ENCODE measurements at places on chromosomes 13 and 19.
A peak's percentile ranks its signal among the peaks of the same experiment; 100 is the strongest.

- DNase-seq: no peak
Measured at GRCh38 chr13:41520660-41521630, 63.6 kb downstream of the RGCC start.

DNA sequence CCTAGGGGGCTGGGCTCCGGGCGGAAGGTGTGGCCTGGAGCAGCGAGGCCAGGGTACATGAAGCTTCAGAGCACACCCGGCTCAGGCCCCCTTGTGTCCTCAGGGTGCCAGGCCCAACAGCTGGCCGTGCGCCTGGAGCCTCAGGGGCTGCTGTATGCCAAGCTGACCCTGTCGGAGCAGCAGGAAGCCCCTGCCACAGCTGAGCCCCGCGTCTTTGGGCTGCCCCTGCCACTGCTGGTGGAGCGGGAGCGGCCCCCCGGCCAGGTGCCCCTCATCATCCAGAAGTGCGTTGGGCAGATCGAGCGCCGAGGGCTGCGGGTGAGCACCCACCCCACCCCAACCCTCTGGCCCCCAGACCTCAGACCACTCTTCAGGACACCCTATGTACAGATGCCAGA is 3.2 kb downstream of the SYDE1 start:
- DNase-seq: no peak

GRCh38 chr13:32246468-32246867 is 68.7 kb downstream of the ZAR1L start:
- peak; percentile 48 for DNase-seq

DNA sequence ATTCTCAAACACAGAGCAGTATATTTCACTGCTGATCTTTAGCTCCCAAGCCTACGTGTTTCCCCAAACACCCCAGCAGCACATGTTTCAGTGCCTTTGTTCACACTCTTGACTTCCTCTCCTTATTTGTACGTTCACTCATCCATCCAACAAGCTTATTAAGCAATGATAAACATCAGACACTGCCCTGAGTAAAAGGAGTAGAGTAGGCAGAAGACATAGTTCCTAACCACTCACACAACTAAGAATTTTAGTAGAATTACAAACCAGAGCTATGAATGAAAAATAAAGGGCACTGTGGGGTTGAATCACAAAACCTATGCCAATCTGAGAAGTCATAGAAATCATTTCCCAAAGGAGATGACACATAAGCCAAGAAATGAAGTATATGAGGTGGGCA is 213.5 kb downstream of the DIAPH3 start:
- no peak for DNase-seq

DNA sequence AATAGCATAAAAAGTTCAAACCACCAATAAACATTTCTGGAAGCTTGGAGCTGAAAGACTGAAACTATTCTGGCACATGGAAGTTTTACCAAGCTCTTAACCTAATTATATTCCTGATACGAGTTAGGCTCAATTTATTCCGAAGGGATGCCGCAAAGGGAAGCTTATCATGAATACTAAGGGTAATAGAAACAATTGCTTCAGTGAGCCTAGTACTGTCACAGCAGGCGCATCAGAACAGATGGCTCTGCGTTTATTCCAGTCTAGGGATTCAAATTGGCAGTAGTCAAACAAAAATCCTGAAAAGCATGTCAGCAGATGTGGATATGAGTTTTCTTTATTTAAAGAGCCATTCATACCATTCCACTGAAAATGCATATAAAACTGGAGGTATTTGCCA is 779.5 kb downstream of the GPC5 start:
- no peak for DNase-seq

- DNase-seq: peak; percentile 51
Measured at GRCh38 chr19:19956434-19957075, 55.8 kb downstream of the ZNF93 start.

DNA sequence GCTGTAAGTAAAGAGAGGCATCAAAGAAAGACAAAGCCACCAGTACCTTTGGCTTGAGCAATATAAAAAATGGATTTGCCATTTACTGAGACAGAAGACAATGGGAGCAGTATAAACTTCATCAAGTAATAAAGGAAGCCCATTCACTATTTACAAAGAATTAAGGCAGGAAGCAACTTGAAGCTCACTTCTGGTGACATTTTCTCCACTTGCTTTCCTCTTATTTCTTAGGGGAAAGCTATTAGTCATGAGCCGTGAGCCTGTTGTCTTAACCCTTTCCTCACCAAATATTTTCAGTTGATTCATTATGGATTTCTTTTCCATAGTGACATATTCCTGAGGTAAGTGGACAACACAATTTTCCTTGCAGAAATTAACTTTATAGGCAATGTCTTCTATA is 156.8 kb downstream of the DNAJC3 start:
- DNase-seq: no peak

DNA sequence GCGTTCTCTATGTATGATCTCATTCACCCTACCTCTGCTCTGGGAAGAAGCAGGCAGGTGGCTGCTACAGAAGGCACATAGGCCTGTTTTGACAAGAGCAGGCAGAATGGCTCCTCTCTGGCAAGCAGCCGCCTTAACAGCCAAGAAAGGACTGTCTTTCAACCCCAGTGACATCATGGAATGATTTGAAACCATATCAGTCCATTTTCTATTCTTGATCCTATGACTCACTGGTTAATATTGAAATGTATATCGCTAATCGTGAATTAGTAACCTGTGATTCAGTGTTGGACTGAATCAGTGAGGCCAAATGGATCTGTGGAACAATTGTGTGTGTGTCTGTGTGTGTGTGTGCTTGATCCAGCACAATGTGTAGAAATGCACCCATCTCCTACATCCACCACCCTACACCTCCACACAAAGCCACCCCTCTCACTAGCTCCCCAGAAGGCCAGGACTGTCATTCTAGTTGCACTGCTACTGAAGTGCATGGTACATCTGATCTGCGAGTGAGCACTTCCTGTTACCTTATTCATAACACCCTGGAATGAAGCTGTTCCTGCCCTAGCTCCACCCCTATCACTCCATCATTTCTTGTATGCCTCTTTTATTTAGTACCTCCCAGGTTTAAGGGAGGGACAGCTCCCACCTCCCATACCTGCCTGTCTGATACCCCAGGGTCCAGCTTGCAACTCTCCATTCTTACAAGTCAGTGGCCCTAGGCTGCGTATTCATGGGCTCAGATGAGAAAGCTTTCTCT is 460.0 kb downstream of the FOXO1 start:
- DNase-seq: peak; percentile 23

DNA sequence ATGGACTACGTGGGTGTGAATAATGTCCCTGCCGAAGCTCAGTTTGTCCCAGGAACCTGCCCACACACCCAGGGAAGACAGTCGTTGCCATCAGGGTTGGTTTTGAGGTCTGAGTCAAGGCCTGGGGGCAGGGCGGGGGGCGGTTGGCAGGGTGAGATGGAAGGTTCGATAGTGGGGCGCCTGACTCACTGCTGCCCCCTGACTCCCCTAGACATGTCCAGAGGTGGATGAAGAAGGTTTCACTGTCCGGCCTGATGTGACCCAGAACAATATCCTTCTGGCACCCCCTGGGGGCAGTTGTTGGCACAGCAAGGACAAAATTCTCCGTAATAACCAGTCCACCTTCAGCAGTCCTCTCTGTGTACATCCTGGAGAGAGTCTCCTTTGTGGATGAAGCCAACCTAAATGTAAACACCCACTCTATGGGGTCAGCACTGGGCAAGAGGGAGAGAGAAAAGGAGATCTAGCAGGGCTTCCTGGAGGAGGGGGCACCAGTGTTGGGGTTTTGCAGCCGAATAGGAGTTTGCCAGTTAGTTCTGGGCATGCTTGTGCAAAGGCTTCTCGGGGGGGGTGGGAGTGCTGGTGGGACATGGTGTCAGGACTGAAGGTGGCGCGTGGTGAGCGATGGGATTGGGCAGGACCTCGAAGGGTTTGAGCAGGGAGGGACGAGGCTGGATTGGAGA is 19.6 kb upstream of the B3GNT3 start:
- no peak for DNase-seq

DNA sequence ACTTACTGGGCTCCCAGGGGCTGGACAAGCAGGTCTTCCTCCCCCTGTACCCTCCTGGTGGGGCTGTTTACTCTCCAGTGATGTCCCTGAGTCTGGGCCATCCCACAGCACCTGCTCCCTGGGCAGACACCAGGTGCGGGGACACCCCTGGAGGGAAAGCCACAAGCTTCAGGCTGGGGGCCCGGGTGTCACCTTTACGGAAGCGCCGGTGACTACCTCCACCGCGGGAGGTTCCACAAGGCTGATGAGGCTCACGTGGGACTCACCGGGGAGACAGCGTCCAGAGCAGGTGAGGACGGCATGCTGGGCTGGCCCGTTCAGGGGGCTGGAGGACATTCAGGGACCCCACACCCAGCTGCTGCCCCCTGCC is 24.9 kb downstream of the NFILZ start:
- DNase-seq: no peak

- no peak for DNase-seq
Measured at GRCh38 chr19:44703336-44704078, 4.6 kb downstream of the CEACAM16 start.

GRCh38 chr19:10288662-10289166 is 1.0 kb upstream of the ICAM5 start:
- peak; percentile 70 for DNase-seq

- peak; percentile 60 for DNase-seq
Measured at GRCh38 chr19:42216653-42217519, 591 bp downstream of the DEDD2 start.

DNA sequence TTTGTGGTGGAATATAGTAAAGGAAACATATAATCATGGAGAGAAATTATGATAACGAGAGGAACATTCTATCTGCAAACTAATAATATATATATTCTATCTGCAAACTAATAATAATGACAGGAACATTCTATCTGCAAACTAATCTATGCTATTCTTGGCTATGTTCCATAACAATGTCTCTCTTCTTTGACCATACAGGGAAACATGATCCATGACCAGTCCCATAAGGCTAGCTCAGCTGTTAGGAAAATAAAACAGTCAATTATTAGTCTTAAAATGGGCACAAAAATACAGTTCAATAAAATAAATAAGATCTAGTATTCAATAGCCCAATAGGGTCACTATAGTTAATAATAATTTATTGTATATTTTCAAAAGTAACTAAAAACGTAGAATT is 707.8 kb upstream of the PCDH20 start:
- no peak for DNase-seq

DNA sequence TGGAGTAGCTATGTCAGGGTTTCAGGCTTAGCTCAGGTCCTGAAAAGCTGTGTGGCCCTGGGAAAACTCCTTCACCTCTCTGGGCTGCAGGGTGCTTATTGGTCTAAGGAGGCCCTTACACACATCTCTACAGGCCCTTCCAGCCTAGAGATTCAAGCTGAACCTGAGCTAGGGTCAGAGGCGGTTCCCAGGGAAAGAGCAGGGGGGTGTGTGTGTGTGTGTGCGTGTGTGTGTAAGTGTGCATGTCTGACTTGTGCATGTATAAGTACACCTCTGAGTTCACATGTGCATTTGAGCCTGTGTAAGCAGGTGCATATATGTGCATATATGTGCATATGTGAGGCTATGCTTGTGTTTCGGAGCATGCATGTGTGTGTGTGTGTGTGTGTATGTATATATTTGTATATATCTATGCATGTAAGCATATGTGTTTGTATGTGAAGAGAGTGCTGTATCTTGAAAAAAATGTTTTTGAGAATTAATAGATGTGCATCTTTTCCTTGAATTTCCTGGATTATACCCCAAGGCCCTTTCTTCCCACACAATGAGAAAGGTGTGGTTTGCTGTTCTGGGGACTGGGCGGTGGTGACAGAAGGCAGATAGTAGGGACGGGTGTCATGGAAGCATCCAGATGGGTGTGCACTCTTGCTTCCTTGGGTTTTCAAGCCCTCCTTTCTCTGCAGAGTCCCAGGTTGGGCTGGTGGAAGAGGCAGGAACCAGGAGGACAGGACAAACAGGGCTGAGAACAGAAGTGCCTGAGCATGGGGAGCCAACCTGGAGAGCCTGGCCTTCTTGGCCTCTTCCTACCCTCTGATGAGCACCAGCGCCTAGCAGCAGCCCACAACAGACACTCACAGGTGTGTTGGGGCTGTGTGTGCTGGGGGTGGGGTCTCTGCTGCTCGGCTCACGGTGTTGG is 150.3 kb upstream of the TSHZ3 start:
- DNase-seq: no peak

DNA sequence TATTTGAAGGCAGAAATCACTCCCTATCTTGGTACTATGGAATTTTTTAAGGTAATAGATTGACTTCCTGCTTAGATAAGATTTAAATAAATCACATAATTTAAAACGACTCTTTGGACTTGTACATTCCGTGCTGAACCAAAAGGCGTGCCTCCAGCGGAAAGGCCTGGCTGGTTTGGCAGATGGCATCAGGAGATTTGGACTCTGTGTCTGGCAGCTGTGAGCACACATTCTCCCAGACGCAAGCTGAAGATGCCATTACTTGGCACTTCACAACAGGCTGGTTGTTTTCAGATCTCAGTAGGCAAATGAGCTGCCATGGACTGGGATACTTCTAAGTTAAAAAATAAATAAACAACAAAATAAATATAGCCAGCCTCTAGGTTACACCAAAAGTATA is 104.5 kb upstream of the SLC15A1 start:
- DNase-seq: peak; percentile 55

DNA sequence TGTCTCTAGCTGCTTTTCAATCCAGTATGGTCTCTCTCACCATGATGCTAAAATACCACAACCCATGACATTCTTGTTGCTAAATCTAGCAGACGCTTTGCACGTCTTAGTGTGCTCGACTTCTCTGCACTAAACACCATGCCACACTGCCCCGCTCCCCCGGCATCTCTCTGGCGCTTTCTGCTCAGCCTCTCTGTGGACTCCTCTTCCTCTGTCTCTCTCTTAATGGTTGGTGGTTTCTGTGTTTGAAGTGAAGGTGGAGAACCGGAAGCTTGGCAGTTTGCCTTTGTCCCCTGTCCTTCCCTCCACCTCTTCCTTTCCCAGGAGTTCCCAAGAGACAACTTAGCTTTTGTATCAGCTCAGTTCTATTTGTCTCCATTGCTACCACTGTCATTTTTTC is 8.8 kb downstream of the ERCC5 start:
- no peak for DNase-seq

- DNase-seq: no peak
Measured at GRCh38 chr13:73141292-73141771, 82.5 kb downstream of the KLF5 start.

GRCh38 chr19:39941615-39942365 is 7.4 kb upstream of the FCGBP start:
- DNase-seq: no peak

DNA sequence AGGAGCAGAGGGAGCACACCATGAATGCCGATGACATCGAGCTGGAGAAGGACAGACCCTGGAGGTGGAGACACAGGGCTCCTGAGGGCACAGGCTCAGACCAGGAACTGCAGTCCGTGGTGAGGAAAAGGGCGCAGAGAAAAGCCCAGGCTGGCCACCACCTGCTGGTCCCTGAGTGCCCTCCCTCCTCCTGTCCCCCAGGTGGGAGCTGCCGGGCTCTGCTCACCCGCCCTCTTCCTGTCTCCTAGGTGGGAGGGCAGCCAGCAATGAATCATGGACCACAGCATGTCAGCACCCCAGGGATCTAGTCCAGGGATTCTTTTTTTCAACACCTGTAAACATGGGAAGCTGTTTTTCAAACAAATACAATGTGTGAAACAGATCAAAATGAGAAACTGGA is 94.6 kb upstream of the ARHGEF7 start:
- no peak for DNase-seq

- no peak for DNase-seq
Measured at GRCh38 chr13:77521595-77522367, 13.7 kb upstream of the SCEL start.

Measured in head of caudate nucleus (tissue), 42 donors.